ENCODE measurements at places on chromosomes 2 and 18.

DNA sequence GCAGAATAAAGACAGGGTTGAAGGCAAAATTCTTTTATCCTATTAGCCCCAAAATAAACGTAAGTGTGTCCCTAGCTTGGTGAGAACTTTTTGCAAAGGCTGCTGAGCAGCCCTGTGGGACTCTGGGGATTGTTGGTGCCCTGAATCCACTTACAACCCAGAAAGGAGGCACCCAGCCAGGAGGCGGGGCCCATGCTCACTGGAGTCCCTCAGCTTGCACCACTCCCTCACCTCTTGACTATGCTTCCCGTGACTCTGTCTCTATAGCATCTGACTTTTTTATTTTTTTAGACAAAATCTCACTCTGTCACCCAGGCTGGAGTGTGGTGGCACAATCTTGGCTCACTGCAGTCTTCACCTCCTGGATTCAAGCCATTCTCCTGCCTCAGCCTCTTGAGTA, 15.8 kb upstream of the COL6A3 start:
- DNase-seq, result no peak

- no peak for DNase-seq
Observed at GRCh38 chr2:88179228-88179679, 9.1 kb downstream of the THNSL2 start.

GRCh38 chr2:28991021-28991420, 9.9 kb downstream of the TOGARAM2 start:
- DNase-seq, result no peak

GRCh38 chr2:8985561-8986326, 17.7 kb downstream of the MBOAT2 start:
- no peak for DNase-seq

- DNase-seq, result no peak
Observed at GRCh38 chr2:215868846-215869543, 144.4 kb downstream of the MREG start.

GRCh38 chr2:191512216-191512835, 165.6 kb upstream of the NABP1 start:
- DNase-seq, result no peak

DNA sequence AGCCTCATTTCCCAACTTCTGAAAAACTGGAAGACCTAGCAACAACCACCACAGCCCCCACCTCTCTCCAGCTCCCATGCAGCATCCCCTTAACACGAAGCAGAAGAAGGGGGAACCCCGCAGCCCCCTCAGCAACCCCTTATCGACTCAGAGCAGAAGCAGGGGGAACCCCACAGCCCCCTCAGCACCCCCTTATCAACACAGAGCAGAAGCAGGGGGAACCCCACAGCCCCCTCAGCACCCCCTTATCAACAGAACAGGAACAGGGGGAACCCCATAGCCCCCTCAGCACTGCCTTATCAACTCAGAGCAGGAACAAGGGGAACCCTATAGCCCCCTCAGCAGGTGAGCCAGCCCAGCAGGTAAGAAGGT, 6.7 kb downstream of the SLC66A2 start:
- DNase-seq, result no peak

GRCh38 chr2:20299113-20299512, 51.5 kb downstream of the PUM2 start:
- DNase-seq, result no peak

GRCh38 chr18:24136967-24137373, 1.9 kb upstream of the CABYR start:
- DNase-seq, result no peak

GRCh38 chr2:203484266-203485112, 50.6 kb downstream of the RAPH1 start:
- peak; percentile 79 for DNase-seq
